ENCODE measurements at places on chromosomes 2 and 18.
A peak's percentile ranks its signal among the peaks of the same experiment; 100 is the strongest.

DNA sequence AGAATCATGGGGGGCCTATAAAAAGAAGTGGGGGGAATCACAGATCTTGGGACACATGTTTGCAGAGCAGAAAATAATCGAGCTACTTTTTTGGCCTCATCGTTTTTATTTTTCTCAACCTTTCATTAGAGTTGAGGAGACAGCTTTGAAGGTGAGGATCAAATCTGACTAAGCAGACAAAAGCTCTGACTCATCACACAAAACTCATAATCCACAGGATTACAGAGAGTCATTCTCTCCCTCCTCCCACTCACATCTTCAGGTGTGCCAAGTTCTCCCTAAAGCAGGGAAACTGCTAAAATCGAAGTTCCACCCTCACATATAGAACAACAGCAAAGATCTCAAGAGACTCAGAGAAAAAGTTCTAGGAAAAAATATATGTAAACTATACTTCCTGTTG lies 15.6 kb downstream of the BAZ2B start:
- H3K36me3 ChIP-seq, result peaks cover 14% of the 10 kb centered on the region
- peak overlapping the region; percentile 71 for H3K4me3 ChIP-seq
- peak overlapping the region; percentile 32 for H3K27ac ChIP-seq
- no peaks in the 10 kb centered on the region for H3K27me3 ChIP-seq
- DNase-seq, result no peak

GRCh38 chr2:113809076-113809736 lies 52.8 kb upstream of the SLC35F5 start:
- H3K27me3 ChIP-seq, result peaks cover 1% of the 10 kb centered on the region
- no peak overlapping the region for H3K27ac ChIP-seq
- no peaks in the 10 kb centered on the region for H3K36me3 ChIP-seq
- H3K4me3 ChIP-seq, result no peak overlapping the region

DNA sequence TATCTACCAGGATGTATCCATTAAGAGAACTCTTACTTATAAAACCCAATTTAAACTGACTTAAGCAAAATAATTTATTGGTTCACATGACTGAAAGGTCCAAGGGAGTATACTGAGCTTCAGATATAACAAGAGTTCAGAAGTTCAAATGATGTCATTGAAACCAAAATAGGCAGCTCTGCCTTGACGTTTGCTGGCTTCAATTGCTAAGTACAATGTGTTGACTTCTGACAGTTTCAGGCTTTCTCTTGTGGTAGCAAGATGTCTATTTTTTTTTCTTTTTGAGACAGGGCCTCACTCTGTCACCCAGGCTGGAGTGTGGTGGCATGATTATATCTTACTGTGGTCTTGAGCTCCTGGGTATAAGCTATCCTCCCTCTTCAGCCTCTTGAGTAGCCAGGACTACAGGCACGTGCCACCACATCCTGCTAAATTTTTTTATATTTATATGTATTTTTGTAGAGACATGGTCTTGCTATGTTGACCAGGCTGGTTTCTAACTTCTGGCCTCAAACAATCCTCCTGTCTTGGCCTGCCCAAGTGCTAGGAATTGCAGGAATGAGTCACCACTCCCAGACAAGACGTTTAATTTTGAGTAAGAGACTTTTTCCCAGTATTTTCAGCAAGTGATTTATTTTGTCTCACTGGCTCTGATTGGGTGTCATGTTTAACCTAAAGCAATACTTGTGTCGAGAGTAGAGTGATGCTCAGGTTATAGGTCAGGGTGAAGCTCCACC lies 184.8 kb downstream of the NR4A2 start:
- H3K36me3 ChIP-seq, result no peaks in the 10 kb centered on the region
- no peak for DNase-seq

GRCh38 chr18:57077005-57077765 lies 69.7 kb upstream of the BOD1L2 start:
- H3K36me3 ChIP-seq, result no peaks in the 10 kb centered on the region
- H3K27ac ChIP-seq, result no peak overlapping the region
- no peak overlapping the region for H3K4me3 ChIP-seq
- H3K27me3 ChIP-seq, result peaks cover under 1% of the 10 kb centered on the region
- DNase-seq, result no peak
- no peaks in the 10 kb centered on the region for H3K4me1 ChIP-seq

DNA sequence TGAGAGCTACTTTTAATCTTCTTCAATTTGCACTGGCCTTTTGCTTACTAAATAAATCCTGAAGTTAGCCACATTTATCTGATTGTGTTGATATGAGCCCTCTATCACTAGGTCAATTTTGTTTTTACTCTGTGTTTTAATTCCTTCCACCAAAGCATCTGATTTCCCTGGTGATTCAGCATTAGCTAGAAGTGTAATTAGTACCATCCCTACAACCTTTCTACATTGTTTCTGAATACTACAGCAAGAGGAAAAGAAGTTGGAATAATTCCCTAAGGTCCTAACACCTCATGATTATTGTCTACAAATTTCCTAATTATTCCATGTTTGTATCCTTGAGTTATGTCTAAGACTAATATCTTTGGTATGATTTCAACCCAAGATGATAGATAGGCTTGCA lies 1093.6 kb downstream of the SUCLG1 start:
- no peaks in the 10 kb centered on the region for H3K36me3 ChIP-seq
- H3K4me3 ChIP-seq, result no peak overlapping the region
- H3K27ac ChIP-seq, result no peak overlapping the region
- DNase-seq, result no peak
- H3K4me1 ChIP-seq, result no peaks in the 10 kb centered on the region

- peaks cover 12% of the 10 kb centered on the region for H3K4me1 ChIP-seq
- DNase-seq, result no peak
- H3K4me3 ChIP-seq, result no peak overlapping the region
- H3K36me3 ChIP-seq, result peaks cover 38% of the 10 kb centered on the region
- peaks cover 16% of the 10 kb centered on the region for H3K27me3 ChIP-seq
- H3K27ac ChIP-seq, result peak overlapping the region; percentile 48
These were observed 187.4 kb downstream of the MGAT5 start for GRCh38 chr2:134441153-134441863.

GRCh38 chr2:203412546-203413331 lies 84.5 kb downstream of the ABI2 start:
- peaks cover 34% of the 10 kb centered on the region for H3K36me3 ChIP-seq
- no peak overlapping the region for H3K4me3 ChIP-seq
- peaks cover 5% of the 10 kb centered on the region for H3K4me1 ChIP-seq

- no peak overlapping the region for H3K27ac ChIP-seq
- no peak for DNase-seq
- peaks cover 5% of the 10 kb centered on the region for H3K4me1 ChIP-seq
- H3K4me3 ChIP-seq, result no peak overlapping the region
- H3K36me3 ChIP-seq, result peaks cover 16% of the 10 kb centered on the region
These were observed 34.0 kb downstream of the ACTR2 start for GRCh38 chr2:65261676-65262075.

DNA sequence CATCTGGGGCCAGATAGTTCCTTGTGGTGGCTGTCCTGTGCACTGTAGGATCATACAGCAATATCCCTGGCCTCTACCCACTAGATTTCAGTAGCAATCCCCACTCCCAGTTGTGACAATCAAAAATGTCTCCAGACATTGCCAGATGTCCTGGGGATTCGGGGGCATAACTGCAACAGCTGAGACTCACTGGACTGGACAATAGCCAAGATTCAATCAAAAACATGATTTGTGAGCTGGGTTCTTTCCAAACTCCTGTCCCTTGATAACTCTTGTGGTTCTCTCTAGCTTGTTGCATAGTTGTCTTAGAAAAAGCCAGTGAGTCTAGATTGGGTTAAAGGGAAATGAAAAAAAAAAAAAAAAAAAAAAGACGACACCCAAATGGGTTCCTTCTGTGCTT lies 293.4 kb downstream of the CELF4 start:
- H3K4me1 ChIP-seq, result peaks cover under 1% of the 10 kb centered on the region
- no peak overlapping the region for H3K27ac ChIP-seq
- no peaks in the 10 kb centered on the region for H3K36me3 ChIP-seq
- DNase-seq, result no peak
- no peak overlapping the region for H3K4me3 ChIP-seq

GRCh38 chr18:47100212-47100831 lies 50.0 kb downstream of the HDHD2 start:
- peak; percentile 73 for DNase-seq
- no peak overlapping the region for H3K4me3 ChIP-seq
- H3K4me1 ChIP-seq, result peaks cover 18% of the 10 kb centered on the region

DNA sequence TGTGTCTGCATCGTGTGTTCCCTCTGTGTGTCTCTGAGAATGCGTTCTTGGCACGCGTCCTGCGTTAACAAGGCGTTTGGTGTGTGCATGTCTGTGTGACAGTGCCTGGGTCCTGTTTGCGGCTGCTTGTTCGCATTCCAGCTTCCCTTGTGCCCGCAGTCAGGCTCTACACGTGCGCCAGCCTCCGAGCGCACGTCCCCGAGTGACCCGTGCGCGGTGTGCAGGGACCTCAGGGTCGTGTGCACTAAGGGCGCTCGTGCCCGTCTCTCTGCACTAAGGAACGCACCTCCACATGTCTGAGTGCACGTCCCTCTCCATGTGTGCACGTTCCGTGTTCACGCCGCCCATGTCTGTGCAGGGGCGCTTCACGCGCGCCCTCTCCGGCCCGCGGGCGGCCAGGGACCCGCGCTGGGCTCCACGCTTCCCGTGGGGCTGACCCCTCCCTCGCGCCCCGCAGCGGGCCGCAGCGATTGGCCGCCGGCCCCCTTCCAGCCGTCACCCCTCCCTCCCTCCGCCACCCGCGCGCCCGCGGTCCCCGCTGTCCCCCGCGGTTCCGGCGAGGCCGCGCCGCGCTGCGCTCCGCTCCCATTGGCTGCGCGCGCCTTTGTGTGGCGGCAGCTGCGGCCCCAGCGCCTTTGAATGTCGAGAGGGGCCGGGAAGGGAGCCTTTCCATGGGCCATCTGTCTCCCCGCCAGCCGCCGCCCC lies 229.4 kb downstream of the HAUS1 start:
- peaks cover 5% of the 10 kb centered on the region for H3K36me3 ChIP-seq
- H3K4me3 ChIP-seq, result peak overlapping the region; percentile 82
- no peak overlapping the region for H3K27ac ChIP-seq
- DNase-seq, result peak; percentile 18
- peaks cover 11% of the 10 kb centered on the region for H3K27me3 ChIP-seq
- peaks cover 31% of the 10 kb centered on the region for H3K4me1 ChIP-seq

GRCh38 chr18:23340661-23341060 lies 112.4 kb upstream of the RIOK3 start:
- DNase-seq, result no peak
- peaks cover 17% of the 10 kb centered on the region for H3K4me1 ChIP-seq
- peaks cover 2% of the 10 kb centered on the region for H3K27me3 ChIP-seq
- no peak overlapping the region for H3K27ac ChIP-seq
- H3K36me3 ChIP-seq, result peaks cover 8% of the 10 kb centered on the region

- H3K36me3 ChIP-seq, result no peaks in the 10 kb centered on the region
- H3K4me1 ChIP-seq, result peaks cover 4% of the 10 kb centered on the region
- H3K27me3 ChIP-seq, result peaks cover 15% of the 10 kb centered on the region
- H3K4me3 ChIP-seq, result no peak overlapping the region
These were observed 4.2 kb downstream of the ECEL1 start for GRCh38 chr2:232483311-232483922.

GRCh38 chr2:36785179-36785795 lies 88.8 kb downstream of the VIT start:
- no peak overlapping the region for H3K27ac ChIP-seq
- no peak overlapping the region for H3K4me3 ChIP-seq
- peak; percentile 76 for DNase-seq
- H3K27me3 ChIP-seq, result no peaks in the 10 kb centered on the region

DNA sequence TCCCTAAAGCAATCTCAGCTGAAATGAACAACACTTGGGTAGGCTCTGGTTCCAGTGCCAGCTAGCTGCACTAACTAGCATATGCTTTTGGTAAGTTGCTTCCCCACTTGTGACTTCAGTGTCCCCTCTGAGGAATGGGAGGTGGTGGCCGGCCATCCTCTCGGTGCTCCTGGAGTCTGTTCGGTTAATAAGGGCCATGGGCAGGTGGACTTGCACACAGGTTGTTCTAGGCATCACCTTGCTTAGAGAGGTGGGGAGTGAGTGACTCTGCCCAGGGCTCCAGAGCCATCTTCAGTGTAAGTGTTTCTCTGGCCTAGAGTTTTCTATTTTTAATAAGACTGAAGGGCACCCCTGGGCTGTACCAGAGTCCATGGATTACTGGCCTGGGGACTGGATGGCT lies 18.8 kb upstream of the TAF1B start:
- no peak overlapping the region for H3K4me3 ChIP-seq
- H3K36me3 ChIP-seq, result no peaks in the 10 kb centered on the region
- no peak overlapping the region for H3K27ac ChIP-seq
- no peak for DNase-seq
- peaks cover 1% of the 10 kb centered on the region for H3K27me3 ChIP-seq

DNA sequence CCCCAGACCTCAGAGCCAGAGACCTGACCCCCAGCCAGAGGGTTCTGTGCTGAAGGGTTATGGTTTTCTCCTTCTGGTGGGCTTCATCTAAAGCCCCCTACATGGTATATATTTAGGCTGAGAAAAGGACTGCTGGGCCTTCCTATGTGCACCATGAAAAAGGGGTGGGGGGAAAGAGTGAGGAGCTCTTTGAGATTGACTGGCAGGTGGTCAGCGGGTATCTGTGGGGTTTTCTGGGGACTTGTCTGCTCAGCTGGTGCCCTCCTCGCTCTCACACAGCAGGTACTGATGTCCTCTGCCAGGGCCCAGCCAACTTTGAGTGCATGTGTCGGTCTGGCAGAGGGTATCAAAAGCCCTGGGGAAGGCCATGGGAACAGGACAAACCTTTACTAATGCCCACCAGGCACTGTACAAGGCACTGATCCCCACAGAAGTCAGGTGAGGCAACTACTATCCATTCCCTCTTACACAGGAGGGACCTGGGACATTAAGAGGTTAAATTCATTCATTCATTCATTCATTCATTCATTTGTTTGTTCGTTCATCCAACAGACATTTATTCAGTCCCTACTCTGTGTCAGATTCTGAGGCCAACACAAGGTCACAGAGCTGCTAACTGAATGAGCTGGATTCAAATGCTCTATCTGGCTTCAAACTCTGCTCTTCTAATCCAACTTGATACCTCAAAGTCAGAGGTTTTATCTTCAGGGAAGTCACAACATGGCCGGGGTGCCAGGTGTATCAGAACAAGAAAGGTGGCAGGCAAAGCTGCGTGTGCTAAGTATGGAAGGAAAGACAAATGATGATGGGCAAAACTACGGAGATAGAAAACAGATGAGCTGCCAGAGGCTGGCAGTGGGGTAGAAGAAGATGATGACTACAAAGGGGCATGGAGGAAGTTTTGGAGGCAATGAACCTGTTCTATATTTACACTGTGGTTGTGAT lies 44.6 kb downstream of the REEP1 start:
- no peak overlapping the region for H3K27ac ChIP-seq
- no peaks in the 10 kb centered on the region for H3K36me3 ChIP-seq
- DNase-seq, result no peak
- peaks cover 5% of the 10 kb centered on the region for H3K27me3 ChIP-seq

GRCh38 chr2:42881732-42882131 lies 89.3 kb upstream of the HAAO start:
- no peaks in the 10 kb centered on the region for H3K36me3 ChIP-seq
- H3K4me3 ChIP-seq, result no peak overlapping the region
- H3K27me3 ChIP-seq, result peaks cover 4% of the 10 kb centered on the region
- peak overlapping the region; percentile 68 for H3K27ac ChIP-seq

All from endothelial cell (in vitro differentiated cells).